Activated CD8-positive, alpha-beta memory T cell treated with anti-CD3 and anti-CD28 coated beads for 1 hour (primary cell): ENCODE measurements at places on chromosomes 7 and 10.

GRCh38 chr7:139482122-139482521 lies 1.4 kb downstream of the KLRG2 start:
- DNase-seq = no peak

GRCh38 chr7:22983257-22983855 lies 30.6 kb downstream of the HYCC1 start:
- DNase-seq = no peak

DNA sequence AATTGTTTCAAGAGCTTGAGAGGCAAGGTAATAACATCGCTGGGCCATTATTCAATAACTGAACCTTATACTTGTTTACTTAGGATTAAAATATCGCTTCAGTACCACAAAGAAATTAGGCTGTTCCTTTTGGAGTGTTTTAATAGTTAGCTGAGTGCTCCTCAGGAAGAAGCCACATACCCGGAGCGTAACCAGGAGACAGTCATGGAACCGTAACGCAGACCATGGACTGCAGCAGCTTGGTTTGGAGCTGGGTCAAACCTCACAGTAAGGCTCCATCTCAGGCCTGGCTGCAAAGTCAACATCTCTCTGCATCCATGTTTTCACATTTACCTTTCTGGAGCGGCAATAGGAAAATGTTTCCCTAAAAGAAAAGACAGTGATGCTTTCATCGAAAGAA lies 599.0 kb downstream of the TNS3 start:
- no peak for DNase-seq

DNA sequence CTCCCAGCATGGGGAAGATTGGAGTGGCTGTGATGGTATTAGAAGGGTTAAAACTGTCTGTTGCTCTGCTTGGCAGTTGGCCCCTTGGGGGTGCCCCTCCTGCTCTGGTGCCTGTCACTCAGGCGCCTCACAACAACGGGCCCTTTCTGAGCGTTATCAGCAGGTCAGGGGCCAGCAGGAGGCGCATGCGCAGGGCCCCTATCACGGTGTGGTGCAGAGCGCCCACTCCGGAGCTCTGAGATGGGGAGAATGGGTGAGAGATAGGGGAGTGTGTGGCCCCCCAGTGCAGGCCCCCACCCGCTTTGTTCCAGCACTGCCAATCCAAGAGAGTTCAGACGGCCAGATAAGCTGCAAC lies 24.8 kb downstream of the GBX1 start:
- no peak for DNase-seq

DNA sequence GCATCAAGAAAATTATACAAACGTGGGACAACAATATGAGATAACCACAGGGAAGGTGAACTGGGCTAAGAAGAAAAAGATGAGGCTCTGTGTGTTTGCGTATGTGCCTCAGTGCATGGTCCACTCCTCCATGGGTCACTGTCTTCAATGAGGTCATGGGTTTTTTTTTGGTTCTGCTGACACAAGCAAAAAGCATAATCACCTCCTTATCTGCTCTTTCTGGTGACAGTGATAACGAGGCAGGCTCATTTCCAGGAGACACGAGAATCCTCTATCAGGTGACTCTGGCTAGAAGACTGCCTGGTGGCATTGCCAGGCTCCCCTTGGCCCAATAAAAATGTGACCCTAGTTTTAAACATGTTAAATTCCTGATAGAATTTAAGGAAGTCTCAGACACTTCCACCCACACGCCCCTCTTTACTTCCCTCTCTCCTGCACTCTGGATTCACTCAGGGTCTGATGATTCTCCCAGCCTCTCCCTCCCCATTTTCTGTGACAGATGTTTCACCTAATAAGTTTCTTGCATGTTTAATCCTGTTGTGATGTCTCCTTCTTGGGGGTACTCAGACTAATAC lies 35.3 kb upstream of the CDCA7L start:
- no peak for DNase-seq

- no peak for DNase-seq
Measured at GRCh38 chr7:46934198-46934825, 647.6 kb downstream of the TNS3 start.

- DNase-seq = peak; percentile 3
Measured at GRCh38 chr7:106345421-106346166, 60.8 kb upstream of the NAMPT start.

DNA sequence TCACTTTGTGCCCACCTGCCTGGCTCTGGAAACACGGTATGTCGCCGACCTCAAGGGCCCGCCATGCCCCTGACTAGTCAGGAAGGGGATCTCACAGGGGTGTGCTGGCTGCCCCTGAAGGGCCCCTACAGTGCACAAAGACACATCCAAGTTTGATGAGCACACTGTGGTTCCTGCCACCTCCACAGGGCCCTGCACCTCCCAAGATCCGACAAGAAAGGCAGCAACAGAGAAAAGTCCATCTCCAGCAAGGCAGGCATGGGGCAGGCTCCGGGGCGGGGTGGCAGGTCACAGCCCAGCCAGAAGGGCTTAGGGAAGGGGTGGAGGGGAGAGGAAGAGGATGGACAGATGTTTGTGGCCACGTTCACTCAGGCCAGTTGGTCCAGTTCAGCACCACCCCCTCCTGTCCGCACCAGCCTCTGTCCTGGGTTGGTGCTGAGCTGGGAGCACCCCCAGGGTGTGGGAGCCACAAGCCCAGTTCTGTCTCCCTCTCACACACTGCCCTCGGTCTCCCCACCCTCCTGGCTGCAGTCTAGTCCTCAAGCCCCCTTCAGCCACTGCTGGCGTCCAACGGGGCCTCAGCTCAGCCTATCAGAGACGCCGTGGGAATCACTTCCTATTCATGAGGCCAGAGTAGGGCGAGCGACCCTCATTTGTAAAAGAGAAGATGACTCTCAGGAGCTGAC lies 11.5 kb downstream of the DRGX start:
- DNase-seq = no peak

DNA sequence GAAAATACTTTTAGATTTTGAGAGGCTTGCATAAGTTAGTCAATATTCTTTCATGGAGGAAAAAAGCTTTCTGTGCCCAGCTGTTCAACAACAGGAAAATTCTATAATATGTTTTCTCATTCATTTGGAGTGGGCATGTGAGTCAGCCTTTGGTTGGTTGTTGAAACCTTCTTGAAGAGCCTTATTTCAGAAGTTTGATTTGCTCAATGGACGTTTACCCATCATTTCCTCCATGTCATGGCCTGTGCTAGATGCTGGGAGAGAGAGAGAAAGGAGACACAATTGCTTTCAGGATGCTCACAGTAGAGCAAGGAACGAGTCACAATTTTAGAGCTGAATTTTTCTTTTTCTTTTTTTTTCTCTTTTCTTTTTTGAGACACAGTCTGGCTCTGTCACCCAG lies 181.7 kb downstream of the PRKCQ start:
- no peak for DNase-seq

- DNase-seq = no peak
Measured at GRCh38 chr7:107090457-107090856, 46.0 kb downstream of the PRKAR2B start.

DNA sequence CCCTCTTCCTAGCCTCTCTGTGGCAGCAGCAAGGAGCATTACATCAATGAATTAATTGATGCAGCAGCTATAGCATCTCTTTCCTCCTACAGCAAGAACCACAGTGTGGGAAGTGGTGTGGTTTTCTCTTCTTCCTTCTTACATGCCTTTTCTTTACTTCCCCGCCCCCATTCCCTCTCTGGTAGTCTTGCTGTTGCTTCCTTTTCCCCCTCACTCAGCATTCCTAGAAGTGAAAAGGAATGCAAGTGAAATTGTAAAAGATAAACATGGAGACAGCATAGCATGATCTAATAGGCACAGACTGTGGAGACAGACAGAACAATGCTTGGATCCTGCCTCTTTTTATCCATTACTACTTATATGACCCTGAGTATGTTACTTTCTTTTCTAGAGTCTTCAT lies 370.5 kb upstream of the BMPER start:
- no peak for DNase-seq

DNA sequence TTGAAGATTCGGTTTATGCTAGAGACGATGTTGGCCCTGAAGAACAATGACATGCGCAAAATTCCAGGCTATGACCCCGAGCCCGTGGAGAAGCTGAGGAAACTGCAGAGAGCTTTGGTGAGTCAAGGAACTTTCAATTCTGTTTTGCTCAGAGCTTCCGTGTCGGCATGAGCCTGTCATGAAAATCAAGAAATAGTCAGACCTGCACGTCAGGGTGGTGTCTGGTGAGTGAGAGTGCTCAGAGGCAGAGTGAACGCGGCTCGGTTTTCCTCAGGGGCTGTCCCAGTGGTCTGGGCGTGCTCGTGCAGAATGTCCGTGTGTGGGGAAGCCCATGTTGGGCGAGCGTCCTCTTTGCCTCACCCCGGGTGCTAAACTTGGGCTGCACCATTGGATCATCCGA lies 12.6 kb downstream of the NOM1 start:
- no peak for DNase-seq

DNA sequence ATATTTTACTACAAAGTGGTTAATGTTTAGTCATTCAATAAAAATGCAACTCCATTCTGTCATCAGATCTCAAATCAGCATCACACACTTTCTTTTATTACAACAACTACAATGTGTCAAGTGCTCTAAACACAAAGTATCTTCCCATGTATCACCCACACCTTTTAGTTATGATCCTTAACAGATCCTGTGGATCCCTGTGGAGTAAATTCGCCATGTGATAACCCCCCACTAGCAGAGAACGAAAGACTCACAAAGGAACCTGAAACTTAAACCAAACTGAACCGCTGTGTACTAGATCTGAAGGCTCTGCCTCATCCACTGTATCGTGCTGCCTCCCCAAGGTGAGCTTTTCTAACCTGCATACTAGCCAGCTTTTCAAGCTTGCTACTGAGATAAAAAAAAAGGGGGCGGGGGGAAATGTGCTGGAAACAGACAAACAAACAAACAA lies 1.7 kb downstream of the DPY19L1 start:
- no peak for DNase-seq

- no peak for DNase-seq
Measured at GRCh38 chr10:17780727-17781126, 28.4 kb upstream of the MRC1 start.

GRCh38 chr10:85900061-85900460 lies 466.5 kb downstream of the GRID1 start:
- no peak for DNase-seq

- DNase-seq = no peak
Measured at GRCh38 chr10:361203-362081, 226.2 kb downstream of the ZMYND11 start.

DNA sequence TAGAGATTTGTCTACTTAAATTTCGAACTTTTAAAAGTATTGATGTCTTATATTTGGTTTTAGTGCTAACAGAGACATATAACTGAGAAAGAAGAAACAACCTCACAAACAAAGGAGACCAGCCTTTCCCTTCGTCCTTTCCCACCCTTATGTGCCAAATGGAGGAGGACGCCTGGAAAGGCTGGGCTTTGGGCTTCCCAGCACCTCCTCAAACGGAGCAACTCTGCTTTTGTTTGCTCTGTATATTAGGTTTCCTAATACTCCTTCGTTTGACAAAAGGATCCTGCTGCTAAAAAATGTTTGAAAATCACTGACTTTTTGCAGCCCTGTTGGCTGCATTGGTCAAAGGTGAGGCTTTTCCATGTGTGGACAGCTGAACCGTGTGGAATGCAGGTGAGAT lies 471.8 kb downstream of the SORCS3 start:
- no peak for DNase-seq

DNA sequence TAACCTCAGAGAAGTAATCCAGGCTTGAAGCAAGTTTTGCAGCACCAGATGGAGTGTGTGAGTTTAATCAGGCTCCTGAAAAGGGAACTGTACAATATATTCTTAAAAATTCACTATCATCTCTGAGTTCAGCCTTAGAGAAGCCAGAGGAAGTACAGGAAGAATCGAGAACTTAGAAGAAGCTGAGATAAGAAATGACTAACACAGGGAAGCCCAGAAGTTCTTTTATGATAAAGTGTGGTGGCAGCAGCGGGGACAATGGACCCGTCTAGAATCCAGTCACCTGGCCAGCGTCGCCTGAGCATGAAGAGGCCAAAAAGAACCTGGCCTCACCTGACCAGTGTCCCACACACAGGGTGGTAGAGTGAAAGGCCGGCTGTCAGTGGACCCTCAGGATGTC lies 161.0 kb downstream of the USP6NL start:
- no peak for DNase-seq

DNA sequence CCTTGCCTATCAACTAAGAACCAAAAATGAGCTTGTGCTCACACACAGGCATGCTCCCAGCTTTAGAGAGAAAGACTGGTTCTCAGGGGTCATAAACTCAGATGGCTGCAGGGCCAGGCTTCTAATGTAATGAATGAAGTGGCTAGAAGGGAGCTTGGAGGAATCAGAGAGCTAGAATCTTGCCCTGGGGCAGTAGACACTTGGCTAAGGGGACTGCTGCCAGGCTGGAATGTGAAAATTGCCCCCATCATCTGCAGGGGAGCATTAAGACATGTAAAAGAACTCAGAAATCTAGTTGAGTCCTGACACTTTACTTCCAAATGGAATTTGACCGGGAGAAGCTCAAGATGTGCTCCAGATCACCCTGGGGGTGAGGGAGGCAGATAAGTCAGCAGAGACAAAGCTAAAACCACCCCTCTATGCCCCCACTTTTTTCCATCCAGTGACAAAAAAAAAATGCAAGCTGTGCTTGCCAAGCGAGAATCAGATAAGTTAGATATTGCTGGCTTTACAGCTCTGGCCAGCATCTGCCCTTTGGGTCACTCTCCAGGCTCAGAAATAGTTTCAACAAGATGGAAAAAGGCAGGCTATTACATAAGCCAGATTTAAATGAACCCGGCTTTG lies 2.3 kb upstream of the SLC16A9 start:
- DNase-seq = no peak

GRCh38 chr10:120979435-120980278 lies 128.5 kb downstream of the WDR11 start:
- no peak for DNase-seq

GRCh38 chr7:20219446-20220292 lies 2.5 kb upstream of the MACC1 start:
- no peak for DNase-seq

DNA sequence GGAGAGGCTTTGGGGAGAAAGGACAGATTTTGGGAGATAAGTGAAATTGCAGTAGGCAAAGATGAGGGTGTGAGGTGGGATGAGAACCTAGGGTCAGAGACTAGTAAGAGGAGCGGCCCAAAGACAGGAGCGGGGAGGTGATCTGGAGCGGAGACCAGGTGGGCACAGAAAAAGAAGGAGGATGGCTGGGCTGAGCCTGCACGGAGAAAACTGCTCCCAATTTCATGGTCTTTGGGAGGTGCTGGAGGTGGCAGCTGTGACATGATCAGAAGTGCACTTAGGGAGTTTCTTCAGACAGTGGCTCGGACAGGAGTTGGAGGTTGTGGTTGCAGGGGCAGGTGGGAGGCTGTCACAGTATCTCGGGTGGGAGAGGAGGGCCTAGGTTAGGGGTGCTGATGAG lies 232.8 kb downstream of the SKAP2 start:
- no peak for DNase-seq

DNA sequence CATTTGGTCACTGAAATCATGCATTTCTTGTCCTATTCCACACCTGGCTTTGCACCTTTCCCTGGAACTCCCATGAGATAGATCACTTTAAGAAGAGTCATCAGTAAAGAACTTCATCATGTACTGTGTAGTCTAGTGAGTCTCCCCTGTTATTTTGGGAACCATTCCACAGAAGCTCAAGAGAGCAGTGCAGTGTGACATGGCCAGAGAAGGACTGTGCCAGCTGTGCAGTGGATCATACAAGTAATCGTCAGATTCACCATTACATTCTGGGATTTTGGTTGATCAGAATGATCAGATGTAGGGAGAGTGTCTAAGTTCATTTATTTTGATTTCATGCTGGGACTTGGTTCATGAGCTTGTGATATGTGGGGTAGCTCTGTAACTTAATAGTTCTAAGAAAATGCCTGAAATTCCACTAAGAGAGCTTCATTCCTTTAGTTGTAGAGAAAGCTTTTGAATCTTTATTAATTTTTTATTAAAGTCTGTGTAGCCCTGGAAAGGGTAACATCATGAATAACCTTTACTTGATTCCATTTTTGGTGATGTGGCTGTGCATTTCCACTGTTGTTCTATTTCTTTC lies 166.8 kb downstream of the SUGCT start:
- DNase-seq = no peak
